ENCODE measurements at places on chromosomes 16 and 17.
A peak's percentile ranks its signal among the peaks of the same experiment; 100 is the strongest.

DNA sequence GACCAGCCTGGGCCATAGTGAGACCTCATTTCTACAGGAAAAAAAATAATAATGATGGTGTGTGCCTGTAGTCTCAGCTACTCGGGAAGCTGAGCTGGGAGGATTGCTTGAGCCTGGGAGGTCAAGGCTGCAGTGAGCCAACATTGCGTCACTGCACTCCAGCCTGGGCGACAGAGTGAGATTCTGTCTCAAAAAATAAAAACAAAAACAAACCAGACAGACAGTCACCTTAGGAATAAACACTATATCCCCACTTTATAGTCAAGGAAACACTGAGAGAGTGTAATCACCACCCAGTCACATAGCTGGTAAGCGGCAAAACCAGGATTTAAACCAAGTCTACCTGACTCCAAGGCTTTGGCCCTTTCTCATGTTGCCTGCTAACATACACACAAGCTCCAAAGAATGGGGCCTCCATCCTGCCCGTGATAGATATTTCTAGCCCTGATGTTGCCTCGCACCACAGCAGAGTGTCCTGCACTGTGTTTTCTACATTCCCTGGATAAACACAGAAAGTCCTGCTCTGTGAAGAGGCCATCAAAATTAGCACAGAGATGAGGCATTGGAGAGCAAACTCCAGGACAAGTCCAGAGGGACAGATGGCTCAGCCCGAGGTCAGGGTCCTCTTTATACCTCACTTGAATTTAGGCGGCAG lies 66.1 kb upstream of the SMURF2 start:
- DNase-seq: no peak

- no peak for DNase-seq
These were observed 75.9 kb downstream of the CES1 start for GRCh38 chr16:55756963-55757362.

- DNase-seq: peak; percentile 54
These were observed 30.3 kb downstream of the PIK3R5 start for GRCh38 chr17:8935191-8935590.

DNA sequence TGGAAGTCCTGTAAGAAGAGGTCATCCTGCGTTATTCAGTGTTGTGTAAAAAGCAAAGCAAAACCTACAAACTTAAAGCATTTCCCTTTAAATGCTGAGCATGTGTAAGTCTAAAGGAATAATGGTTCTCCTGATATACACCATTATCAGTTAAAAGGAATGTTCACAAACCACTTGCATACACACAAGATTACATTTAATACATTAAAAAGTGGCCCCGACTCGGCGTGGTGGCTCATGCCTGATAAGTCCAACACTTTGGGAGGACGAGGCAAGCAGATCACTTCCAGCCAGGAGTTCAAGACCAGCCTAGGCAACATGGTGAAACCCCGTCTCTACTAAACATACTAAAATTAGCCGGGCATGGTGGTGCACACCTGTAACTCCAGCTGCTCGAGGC lies 30.5 kb downstream of the CPPED1 start:
- no peak for DNase-seq

- DNase-seq: no peak
These were observed 22.2 kb downstream of the ITPRIPL2 start for GRCh38 chr16:19135896-19136438.

GRCh38 chr17:42274812-42275526 lies 1.2 kb downstream of the STAT5B start:
- DNase-seq: no peak

DNA sequence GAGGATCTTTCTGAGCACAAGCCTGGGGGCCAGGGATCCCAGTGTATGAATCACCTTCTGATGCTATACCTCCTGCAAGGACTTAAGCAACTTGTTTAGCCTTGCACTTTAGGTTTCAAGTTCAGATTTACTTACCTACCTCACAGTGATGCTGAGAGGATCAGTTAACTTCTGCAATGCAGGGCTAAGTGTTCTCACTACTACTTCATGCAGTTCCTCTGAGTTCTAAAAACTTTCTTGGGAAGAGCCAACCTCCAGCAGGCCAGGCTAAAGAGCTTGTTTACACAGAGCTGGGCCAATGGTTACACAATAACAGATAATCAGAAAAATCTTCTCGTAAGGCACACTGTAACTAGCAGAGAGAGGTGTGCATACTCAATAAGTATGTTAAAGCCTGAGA lies 13.0 kb downstream of the VEZF1 start:
- DNase-seq: no peak

- no peak for DNase-seq
These were observed 97.9 kb upstream of the ZNF469 start for GRCh38 chr16:88284626-88285513.

DNA sequence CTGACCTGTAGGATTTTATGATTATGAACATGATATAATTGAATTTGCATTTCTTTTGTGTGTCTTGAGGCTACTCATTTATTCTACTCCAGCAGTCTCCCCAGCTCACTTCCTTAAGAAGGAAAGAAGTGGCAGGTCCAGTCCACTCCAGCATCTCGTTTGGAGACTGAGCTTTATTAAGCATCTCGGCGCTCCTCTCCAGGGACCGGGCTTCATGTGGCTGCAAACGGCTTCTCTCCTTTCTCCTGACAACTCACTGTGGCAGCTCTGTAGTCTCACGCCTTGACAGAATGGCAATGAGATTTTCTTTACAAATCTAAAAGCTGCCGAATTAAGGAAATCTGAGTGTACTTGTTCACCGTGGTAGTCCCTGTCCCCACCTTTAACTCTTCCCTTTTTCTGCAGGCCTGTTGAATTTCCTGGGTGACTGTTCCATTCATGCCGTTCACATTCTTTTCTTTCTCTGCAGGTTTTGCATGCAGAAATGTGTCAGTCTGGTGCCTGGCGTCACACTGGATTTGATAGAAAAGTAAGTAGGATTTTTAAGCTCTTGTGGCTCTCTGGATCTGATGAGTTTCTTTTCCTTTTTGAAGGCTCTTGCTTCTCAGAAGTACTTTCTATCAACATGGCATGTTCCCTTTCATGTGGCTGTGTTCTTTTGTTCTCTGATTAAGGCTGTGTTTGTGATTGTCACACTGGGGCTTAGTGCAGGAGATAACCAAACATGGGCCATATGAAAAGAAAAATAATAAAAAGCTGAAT lies 200.5 kb upstream of the CHMP6 start:
- no peak for DNase-seq

GRCh38 chr16:21338537-21339268 lies 60.6 kb upstream of the CRYM start:
- no peak for DNase-seq

GRCh38 chr16:27950206-27950887 lies 113.2 kb downstream of the GSG1L start:
- no peak for DNase-seq

- DNase-seq: no peak
These were observed 115.4 kb upstream of the CACNG3 start for GRCh38 chr16:24140730-24141129.

- DNase-seq: no peak
These were observed 42.1 kb downstream of the SRCIN1 start for GRCh38 chr17:38563362-38564253.

- DNase-seq: peak; percentile 4
These were observed 113.4 kb upstream of the KCNJ16 start for GRCh38 chr17:69961501-69962145.

DNA sequence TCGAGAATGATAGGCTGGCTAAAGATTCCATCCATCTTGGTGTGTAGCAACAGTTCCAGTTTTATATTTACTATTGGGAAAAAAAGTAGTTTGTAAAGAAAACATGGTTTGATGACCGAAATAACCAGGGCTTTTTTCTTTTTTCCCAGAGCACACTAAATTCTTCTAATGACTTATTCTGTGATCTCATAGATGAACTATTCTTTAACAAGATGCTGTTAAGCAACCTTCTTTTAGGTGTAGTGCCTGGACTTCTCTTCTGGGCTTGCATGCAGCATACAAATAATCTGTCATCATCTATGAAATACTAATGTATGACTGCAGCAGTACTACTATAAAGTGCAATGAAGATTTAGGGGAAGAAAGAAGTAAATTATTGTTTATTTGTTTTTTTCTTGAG lies 11.0 kb upstream of the CAPNS2 start:
- no peak for DNase-seq

GRCh38 chr17:30716461-30717290 lies 107.8 kb downstream of the CRLF3 start:
- no peak for DNase-seq

DNA sequence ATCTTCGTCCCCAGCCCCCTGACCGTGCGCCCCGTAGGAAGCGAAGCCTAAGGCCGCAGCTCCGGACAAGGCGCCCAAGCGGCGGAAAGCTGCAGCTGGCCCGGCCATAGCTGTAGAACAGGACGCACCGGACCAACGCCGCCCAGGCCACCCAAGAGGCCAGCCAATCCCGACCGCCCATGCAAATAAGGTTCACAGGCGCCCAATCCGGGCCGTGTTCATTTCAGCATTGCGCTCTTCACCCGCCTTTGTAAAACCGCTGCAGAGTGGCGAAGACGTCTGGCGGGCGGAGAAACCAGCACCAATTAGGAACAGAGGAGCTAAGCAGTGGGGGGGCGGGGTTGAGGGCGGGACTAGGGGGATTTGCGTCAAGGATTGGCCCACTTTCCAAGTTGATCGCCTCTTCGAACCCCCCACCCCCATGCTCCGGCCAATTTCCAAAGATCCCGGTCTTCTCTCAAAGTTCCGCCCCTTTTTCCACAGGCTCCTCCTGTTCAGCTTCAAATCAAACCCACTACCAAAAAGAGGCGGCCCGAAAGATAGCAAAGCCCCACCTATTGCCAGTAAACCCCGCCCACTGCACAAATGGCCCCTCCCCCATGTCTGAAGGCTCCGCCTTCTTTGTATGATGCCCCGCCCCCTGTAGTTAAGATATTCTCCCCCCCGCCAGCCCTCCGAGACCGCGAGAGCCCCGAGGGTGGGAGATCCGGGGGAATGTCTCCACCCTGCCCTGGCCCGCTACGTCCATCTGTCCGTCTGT lies at the start of gene TMEM256:
TSS of gene TMEM256 (minus strand) at position 121 of the 760 bp plus-strand sequence. CDS start at position 108, 13 bp downstream.
- DNase-seq: peak; percentile 99
